ENCODE measurements at places on chromosomes 11 and 22.
A peak's percentile ranks its signal among the peaks of the same experiment; 100 is the strongest.

DNA sequence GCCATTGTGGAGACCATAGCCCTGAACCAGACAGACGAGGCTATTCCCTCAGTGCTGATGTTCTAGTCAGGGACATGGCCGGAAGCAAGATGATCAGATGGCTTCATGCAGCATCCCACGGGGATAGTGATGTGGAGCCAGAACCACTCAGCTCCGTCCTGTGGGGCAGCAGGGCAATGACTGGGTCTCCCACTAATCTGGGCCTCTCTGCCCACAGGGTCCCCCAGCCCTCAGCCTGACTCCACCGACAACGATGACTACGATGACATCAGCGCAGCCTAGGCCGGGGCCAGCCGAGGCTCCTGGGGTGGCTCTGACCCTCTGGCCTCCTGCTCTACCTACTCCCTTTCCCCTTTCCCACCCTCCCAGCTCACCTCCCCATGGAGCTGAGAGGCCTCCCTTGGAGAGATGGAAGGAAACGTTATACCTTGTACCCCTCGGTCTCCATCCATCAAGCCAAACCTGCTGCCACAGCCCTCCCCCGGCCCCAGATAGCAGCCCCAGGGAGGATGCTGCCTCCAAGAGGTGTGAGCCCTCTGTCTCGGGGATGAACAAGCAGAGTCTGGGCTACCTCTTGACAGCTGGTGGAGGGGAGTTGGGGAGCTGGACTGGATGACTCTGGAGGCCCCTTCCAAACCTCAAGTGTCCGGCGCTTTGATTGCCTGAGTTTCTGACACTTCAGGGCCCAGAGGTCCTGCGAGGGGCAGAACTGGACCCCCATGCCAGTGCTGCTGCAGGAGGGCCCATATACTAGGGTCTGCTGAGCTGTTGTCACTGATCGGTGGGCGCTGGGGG, 47.8 kb downstream of the CD6 start:
- no peak for DNase-seq

DNA sequence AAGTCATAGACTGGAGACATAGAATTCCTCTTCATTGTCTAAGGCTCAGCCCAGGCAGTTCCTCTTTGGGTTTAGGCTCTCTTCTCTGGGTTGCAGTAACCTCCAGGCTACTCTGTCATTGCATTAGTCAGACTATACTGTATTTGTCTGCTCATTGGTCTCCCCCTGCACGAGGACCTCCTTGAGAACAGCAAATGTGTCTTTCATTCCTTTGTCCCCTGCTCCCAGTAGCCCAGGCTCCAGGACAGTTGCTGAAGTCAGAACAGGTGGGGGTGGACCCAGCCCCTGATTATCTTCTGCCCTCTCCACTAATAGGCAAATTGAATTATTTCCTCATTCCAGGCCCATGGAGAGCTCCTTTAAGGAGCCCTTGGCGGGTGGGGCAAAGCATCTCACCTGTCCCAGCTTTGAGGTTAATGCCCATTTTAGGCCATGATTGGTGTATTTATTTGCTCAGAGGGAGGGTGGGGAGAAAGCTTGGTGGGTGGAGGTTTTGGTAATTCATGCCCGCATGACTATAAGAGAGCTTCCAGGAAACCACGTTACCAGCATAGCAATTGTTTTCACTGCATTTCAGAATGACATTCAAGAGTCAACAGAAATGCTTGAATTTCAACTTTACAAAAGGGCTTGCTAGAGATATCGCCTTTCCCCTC, 40.9 kb downstream of the NAV2 start:
- DNase-seq, result no peak

DNA sequence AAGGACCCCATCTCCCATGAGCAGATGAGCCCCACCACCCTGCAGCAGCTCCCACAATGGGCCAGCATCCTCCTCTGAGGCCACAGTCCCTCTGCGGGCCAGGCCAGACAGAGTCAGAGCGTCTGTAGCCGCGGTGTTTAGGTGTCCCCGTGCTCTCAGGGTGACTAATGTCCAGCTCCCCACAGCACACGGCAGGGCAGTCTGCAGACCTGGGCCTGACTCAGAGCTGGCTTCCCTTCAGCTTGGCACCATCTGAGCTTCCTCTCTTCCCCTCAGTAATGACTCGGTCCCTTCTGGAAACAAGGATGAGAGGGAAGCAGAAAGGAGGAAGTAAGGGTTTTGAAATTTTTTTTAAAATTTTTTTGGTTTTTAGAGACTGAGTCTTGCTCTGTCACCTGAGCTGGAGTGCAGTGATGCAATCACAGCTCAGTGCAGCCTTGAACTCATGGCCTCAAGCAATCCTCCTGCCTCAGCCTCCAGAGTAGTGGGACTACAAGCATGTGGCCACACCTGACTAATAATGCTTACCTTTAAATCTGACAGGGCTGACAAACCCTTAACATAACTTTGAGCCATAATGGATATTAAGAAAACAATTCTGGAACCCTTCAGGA, 28.5 kb downstream of the LRRC74B start:
- no peak for DNase-seq

- no peak for DNase-seq
Observed at GRCh38 chr11:60777572-60777971, 7.6 kb upstream of the MS4A10 start.

- DNase-seq, result no peak
Observed at GRCh38 chr22:36177160-36177559, 16.6 kb upstream of the APOL3 start.

DNA sequence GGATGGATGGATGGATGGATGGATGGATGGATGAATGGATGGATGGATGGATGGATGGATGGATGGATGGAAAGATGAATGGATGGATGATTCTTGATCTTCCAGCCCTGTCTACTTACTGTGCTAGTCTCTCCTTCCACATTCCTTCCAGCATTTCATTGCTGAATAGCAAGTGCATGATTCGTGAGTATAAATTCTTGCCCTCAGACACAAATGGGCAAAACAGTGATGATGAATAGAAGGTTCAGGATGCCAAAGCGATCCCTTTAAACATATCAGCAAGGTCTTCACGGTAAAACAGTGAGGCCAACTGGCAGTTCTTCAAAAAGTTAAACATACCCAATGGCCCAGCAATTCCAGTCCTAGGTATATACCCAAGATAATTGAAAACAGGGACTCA, 400.2 kb downstream of the MN1 start:
- DNase-seq, result no peak

GRCh38 chr11:34225091-34225490, 119.7 kb downstream of the NAT10 start:
- DNase-seq, result no peak

- no peak for DNase-seq
Observed at GRCh38 chr11:123561431-123561800, 93.0 kb downstream of the SCN3B start.

GRCh38 chr11:76181371-76181770, 24.9 kb downstream of the WNT11 start:
- no peak for DNase-seq

GRCh38 chr11:79897896-79898295, 457.1 kb upstream of the TENM4 start:
- no peak for DNase-seq

DNA sequence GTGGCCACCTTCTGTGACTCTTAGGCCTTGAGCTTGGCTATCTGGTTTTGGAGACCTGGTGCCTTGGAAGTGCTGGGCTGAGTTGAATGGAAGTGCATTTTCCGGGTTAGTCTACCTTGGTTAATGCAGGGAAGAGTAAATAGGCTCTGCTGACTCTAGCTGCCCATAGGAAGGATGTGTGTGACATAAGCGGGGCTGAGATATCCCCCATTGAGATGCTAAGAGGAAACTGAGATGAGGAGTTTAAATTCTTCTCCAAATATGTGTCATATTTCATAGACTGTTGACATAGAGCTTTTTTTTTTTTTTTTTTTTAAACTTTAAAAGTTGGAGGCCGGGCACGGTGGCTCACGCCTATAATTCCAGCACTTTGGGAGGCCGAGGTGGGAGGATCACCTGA, 30.8 kb downstream of the ZNRF3 start:
- no peak for DNase-seq

DNA sequence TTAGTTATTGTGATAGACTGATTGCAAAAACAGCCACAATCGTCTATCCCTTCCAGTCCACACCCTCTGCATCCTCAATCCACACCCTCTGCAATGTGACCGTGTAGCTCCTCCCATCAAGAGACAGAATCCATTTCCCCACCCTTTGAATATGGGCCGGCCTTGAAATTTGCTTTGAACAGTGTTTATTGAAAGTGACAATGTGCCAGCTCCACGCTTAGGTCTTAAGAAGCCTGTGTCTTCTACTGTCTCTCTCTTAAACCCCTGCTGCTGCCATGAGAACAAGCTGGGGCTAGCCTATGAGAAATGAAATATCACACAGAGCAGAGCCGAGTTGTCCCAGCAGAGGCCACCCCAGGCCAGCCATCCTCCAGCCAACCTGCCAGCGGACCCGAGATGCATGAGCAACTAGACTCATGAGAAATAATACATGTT, 22.3 kb upstream of the MICAL2 start:
- peak; percentile 18 for DNase-seq

DNA sequence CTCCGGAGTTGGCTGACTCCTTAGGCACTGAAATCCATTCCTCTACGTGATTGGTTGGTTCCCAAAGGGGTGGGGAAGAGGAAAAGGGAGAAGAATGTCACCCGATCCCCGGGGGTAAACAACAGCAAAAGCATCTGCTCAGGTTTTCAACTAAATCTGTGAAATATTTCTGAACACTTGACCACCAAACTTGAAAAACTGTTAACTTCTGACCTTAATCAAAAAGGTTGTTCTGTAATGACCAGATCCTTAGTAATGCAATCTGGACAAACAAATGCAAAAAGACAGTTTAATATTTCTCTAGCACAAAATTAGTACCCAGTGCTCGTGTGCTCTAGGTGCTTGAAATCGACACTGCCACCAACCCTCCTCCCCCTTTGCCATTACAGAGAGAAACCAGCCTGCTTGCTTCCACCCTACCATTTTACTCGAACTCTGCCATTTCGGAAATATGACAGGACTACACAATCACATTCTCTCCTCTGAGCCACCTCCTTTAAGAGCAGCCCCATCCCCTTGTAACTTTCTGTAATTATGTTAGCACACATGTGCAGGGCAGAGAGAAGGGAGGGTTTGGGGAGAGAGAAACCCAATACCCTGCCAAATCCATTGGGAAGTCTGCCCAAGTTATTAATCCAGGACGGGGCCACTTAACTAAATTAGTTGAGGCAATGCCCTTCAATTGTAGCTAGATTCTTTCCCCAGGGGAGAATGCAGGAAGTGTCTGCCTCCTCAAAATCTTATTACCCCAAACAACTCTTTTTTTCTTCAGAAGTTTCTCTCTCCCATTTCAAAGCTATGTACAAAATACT, 113.8 kb downstream of the RBFOX2 start:
- peak; percentile 94 for DNase-seq

DNA sequence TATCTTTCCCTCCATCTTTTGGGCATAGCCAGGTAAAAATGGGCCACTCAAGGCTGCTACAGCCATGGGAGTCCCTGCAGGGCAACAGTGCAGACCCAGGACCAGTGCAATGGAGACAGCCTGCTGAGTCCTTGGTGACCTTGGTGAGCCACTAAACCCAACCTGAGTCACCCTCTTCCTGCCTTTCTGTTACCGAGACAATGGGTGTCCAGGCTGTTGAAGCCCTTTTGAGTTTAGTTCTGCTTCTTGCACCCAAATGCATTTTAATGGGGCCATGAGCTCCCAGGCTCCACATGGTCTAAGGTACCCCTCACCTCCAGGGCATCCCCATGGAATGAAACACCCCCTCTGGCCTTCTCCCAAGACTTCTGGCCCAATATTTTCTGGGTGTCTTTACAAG, 874 bp upstream of the PLAAT4 start:
- no peak for DNase-seq

- no peak for DNase-seq
Observed at GRCh38 chr11:70733327-70734325, 335.3 kb downstream of the CTTN start.

- DNase-seq, result no peak
Observed at GRCh38 chr22:35102663-35103062, 36.7 kb downstream of the ISX start.

DNA sequence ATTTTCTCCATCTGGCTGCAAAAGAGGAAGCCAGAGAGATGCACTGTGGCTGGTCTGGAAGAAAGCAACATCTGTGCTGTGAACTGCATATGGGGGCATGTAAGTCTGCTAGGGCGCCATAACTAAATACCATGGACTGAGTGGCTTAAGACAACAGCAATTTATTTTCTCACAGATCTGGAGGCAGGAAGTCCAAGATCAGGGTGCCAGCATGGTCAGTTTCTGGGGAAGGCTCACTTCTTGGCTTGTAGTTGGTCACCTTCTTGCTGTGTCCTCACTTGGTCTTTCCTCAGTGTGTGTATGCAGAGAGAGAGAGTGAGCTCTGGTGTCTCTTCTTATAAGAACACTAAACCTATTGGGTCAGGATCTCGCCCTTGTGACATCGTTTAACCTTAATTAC, 34.9 kb upstream of the POLD3 start:
- no peak for DNase-seq

GRCh38 chr11:31323145-31323544, 46.4 kb downstream of the DCDC1 start:
- no peak for DNase-seq

GRCh38 chr11:27386181-27386845, 23.3 kb upstream of the CCDC34 start:
- DNase-seq, result no peak

GRCh38 chr11:125675196-125675595, 5.5 kb downstream of the ACRV1 start:
- no peak for DNase-seq

GRCh38 chr11:86212019-86212611, 32.4 kb upstream of the EED start:
- DNase-seq, result no peak

GRCh38 chr11:34425867-34426266, 12.9 kb upstream of the CAT start:
- DNase-seq, result no peak

DNA sequence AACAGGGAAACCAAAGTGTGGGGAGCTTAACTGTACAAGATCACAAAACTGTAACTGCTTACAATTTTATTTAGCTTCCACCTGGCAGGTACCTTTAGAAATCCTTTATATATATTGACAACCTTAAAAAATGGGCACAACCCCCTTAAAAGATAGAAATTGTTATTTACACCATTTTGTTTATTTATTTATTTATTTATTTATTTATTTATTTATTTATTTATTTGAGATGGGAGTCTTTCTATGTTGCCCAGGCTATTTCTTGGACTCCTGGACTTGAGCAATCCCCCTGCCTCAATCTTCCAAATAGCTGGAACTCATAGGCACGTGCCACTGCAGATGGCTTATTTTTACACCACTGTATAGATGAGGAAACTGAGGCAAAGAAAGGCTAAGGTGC, 74.5 kb downstream of the INSC start:
- no peak for DNase-seq

GRCh38 chr11:84642500-84642899, 984.6 kb downstream of the DLG2 start:
- DNase-seq, result no peak

- DNase-seq, result peak; percentile 53
Observed at GRCh38 chr11:94895971-94896370, 77.4 kb downstream of the CWC15 start.

DNA sequence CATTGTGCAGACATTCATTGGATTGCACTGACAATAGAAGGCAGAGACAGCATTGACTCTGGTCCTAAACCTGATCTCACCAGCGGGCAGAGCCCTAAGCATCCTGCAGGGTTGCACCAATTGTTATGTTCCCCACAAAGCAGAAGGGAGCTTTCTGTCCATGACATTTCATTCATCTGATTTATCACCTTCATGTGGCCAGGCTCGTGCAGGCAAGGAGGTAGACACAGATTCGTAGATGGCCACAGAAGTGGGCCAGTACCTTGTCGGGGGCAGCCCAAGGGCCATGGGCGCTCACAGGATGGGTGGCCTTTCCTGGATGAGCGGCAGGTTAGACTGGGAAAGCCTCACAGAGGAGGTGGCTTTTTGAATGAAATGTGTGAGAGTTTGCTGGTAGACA, 2.9 kb downstream of the TSKU start:
- no peak for DNase-seq

- DNase-seq, result no peak
Observed at GRCh38 chr22:20427104-20427944, 10.3 kb downstream of the SCARF2 start.

Measured in NCI-H446 (cell line).